NCI-H2171 (cell line): ENCODE measurements at places on chromosomes 4 and X.

DNA sequence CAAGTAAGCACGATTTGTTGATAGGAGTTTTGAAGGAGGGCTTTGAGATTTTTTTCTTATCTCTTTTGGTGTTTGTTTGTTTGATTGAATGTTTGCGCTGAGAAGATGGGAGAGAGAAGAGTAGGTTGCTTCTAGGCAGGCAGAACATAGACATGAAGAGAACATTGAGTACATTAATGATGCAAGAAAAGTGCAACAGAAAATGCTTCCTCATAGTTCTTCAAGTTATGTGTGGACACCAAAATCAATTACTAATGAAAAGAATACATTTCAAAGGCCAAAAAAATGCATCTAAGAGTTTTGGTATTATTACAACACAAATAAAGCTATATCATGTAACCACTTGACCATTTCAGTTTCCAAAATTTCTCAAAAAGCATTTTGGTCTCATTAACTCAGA, 191.0 kb upstream of the PPARGC1A start:
- DNase-seq, result no peak

GRCh38 chr4:109993116-109993515, 80.4 kb downstream of the EGF start:
- no peak for DNase-seq

DNA sequence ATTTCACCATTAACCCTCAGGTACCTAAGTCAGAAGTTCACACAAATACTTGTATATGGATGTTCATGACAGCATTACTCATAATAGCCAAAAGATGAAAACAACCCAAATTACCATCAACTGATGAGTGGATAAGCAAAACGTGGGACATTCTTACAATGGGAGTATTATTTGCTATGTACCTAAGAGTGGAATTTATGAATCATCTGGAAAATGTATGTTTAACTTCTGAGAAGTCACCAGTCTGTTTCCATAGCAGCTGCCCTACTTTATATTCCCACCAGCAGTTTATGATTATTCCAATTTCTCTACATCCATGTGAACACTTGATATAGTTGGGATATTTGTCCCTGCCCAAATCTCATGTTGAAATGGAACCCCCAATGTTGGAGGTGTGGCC, 1478.9 kb downstream of the PCDH19 start:
- no peak for DNase-seq

GRCh38 chr4:173398779-173399415, at the start of gene SCRG1:
SCRG1 (minus strand) TSS chr4:173399116; CDS start chr4:173391414, 7,702 bp downstream.
- no peak for DNase-seq

- DNase-seq, result no peak
Observed at GRCh38 chr4:8552581-8553205, 27.5 kb upstream of the GPR78 start.

DNA sequence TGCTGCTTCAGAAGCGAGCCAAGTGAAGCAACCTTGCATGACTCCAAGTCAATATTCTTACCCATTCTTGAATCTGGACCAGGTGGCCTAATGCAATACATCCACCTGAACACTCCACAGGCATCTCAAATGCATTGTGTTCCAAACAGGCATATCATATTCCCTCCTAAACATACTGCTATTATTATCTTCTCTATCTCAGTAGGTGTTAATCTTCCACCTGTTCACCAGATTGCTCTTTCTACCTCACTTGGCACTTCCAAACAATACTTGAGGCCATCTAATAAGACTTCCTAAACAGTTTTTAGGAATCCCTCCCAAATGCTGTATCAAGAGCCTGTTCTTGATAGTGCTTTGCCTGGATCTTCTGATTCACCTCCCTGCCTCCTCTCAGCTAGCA, 90.7 kb downstream of the GPRIN3 start:
- DNase-seq, result peak; percentile 67

DNA sequence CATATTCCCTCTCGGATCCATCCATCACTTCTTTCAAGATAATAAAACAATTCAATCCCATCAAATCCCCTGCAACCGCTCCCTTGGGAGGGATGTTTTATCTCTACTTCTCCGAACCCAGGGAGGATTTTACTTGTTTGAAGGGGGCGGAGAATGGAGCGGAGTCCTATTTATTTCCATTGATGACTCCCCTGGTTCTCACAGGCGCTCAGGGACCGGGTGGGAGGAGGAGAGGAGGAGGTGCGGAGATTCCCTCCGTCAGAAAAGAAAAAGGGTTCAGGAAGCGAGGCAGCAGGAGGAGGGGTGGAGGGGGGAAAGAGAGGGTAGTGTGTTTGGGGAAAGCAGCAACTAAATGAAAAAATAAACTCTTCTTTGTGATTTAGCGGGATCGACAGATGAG, 2.1 kb downstream of the NDNF start:
- DNase-seq, result no peak

DNA sequence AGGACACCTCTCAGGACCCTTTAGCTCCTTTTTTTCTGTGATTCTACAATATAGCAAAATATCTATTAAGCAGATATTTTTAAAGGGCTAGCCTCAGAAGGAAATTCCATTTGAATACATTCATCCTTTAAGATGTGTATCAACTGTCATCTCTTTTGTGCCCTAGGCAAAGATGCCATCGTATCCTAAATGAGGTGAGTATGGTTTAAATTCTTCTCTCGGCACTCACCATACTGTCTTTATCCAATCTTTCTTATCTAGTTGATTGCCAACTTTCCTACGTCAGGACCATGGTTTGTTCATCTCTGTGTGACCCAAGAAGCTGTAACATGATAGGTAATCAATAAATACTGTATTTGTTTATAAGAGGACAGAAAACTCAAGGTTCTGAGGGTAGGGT, 176.0 kb downstream of the LDB2 start:
- DNase-seq, result no peak

DNA sequence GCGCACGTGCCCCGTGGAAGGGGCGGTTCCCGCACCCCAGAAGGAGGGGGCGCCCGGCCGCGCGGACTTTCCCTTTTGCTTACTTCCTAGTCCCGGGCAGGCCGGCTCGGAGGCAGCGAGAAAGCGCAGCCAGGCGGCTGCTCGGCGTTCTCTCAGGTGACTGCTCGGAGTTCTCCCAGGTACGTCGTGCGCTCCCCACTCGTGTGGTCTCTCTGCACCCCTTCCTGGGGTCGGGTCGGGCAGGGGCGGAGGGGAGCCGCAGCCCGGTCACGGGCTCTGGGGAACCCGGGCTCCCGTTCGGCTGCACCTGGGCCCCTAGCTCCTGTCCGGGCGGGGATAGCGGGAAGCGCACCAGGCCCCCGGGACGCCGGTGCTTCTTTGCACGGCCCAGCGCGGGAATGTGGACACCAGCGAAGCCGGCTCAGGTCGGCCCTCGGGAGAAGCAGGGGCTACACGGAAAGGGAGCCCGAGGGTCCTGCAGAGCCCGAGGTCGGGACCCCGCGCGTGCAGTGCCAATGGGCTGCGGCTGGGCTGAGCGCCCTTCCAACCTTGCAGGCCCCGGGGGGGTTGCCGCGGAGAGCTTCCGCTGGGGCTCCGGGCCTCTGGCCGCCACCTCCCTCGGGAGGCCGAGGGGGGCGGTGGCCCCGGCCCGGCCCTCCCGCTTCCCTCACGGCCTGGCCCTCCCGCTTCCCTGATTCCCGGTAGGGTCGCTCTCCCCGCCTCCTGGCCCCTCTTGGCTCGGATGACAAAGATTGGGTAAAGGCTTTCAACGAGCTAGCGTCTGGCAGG, at the start of gene TLR2:
Gene TLR2 (plus strand): TSS at position 99 of the 789 bp plus-strand sequence. CDS start 18,628 bp downstream, outside the sequence.
- DNase-seq, result no peak

DNA sequence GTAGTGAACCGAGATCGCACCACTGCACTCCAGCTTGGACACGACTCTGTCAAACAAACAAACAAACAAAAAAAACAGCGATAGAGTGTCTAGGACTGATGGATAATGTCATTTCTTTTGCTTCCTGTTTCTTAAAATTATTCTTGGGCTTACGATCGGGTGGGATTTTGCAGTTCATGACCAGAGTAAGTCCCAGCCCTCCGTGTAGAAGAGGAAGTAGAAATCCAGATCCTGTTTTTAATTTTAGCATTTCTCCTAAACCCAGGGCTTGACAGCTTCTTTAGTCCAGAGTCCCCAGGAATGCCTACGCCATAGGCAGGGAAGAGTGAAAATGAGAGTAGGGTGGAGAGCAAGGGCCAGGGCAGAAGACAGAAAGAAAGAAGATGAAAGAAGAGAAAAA, 94.3 kb downstream of the HPRT1 start:
- DNase-seq, result no peak

DNA sequence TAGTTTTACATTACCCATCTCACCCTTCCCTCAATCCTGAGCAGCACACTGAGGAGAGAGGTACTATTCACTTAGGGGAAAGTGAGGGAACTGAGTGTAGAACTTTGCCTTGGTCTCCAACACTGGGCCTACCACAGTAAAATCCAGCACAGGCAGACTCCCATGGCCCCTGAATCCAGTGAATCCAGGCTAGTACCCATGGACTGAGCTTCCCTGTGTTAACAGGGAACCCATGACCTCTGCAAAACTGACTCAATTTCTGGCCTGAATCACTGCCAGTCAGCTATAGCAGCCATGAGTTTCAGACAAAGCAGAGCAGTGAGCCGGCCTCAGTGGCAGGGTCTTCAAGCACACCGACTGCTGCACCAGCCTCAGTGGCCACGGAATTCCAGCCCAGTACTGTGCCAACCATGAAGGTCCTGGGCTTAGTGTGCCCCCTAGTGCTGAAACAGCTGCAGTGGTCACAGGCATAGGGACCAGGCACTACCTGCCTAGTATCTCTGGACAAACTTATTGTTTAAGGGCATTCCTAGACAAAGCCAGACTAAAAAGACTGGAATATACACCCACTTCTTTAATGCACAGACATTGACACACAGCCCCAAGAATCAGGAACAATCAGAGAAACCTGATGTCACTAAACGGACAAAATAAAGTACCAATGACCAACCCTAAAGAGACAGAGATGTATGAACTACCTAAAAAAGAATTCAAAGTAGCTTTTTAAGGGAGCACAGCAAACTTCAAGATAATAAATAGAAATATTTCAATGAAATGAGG, 127.4 kb upstream of the RPL34 start:
- no peak for DNase-seq

DNA sequence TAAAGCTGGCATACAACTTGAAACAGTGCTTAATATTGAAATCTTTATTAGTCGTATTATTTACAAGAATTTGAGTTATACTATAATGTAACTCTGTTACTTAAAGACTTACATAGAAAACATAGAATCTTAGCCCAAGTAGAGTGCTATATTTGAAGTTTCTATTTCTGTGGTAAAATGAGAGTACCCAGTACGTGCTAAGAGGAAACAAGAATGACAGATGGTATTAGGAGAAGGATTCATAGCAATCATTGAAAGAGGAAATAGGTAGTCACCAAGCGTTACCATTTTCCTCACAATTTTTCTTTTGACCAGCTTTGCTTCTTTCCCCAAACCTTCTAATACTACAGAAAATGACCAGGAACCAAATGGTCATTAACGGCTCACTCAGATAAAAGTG, 412.1 kb upstream of the GRIA3 start:
- DNase-seq, result no peak
